ENCODE measurements at places on chromosomes 5 and 9.

DNA sequence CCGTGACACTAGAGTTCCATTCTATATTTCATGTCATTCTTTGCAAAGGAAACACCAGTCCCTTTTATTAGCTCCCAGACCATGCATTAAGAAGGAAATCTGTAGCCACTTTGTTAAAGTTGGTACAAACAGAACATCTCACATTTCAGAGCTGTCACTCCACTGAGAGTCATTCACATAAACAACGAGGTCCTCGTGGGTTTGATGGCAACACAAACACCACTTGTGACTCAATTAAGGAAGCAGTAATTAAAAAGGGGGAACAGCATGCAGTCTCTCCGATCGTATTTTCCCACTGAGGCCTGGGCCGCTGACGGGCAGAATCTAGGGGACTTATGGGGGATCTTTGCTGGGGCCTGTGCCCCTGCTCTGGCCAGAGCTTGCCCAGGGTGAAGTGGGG is 94.2 kb upstream of the ZNF618 start:
- no peak for DNase-seq

- no peak for DNase-seq
These were observed 42.6 kb downstream of the SLF1 start for GRCh38 chr5:94661086-94661485.

DNA sequence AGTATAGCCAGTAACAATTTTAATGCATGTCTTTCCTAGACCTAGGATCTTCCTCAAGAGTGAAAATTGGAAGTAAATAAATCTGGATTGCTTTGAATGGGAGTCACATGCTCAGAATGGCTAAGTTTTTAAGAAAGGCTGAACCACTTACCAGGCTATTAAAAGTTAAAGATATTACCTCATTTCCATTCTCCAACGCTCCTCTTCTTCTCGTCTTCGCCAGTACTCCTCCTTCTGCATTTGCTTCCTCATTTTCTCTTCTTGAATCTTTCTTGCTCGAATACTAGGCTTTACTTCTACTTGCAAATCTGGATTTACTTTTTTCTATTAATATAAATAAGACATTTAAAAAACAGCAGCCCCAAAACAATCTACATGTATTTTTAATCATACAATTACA is 49.6 kb downstream of the ZFR start:
- DNase-seq, result no peak

DNA sequence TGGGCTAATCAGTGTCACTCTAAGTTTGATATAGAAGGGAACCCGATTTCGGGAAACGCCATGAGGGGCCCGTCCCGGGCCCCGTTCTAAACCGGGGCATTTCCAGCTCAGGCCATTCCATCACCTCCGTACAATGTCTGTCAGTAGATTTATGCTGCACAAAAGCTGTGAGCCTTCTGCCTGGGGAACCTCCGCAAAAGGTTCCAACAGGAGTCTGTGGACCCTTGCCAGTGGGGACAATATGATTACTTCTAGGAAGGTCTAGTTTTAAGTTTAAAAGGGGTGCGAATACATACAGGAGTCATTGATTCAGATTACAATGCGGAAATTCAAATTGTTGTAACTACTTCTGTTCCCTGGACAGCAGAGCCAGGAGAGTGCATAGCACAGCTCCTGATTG is 57.6 kb downstream of the RAPGEF1 start:
- DNase-seq, result no peak

DNA sequence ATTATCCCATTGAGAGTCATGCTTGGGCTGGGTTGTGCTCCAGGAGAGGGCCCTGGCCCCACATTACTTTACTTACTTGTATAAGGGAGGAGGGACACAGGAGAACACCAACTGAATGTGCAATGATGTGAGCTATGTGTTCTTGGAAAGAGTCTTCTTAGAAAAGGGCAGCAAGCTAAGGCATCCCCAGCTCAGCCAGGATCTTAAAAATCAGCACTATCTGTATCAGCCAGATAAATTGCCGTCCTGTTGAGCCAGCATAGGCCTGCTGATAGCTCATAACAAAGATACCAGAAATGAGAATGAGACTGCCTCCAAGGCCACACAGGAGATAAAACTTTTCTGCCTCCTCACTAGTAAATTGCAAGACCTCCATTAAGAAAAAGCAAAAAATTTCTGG is 357.5 kb downstream of the CAAP1 start:
- DNase-seq, result no peak

DNA sequence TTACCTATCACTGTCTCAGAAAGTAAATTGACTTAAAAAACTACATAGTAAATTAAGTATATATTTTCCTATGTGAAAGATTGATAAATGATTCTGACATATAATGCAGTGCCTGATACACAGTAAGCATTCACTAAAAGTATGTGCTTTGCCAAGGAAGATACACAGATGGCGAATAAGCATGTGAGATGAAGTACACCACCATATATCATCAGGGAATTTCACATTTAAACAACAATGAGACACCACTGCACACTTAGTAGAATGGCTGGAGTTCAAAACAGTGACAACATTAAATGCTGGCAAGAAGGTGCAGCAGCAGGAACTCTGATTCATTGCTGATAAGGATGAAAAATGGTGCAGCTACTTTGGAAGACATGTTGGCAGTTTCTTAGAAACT is 1118.8 kb downstream of the DTWD2 start:
- no peak for DNase-seq

DNA sequence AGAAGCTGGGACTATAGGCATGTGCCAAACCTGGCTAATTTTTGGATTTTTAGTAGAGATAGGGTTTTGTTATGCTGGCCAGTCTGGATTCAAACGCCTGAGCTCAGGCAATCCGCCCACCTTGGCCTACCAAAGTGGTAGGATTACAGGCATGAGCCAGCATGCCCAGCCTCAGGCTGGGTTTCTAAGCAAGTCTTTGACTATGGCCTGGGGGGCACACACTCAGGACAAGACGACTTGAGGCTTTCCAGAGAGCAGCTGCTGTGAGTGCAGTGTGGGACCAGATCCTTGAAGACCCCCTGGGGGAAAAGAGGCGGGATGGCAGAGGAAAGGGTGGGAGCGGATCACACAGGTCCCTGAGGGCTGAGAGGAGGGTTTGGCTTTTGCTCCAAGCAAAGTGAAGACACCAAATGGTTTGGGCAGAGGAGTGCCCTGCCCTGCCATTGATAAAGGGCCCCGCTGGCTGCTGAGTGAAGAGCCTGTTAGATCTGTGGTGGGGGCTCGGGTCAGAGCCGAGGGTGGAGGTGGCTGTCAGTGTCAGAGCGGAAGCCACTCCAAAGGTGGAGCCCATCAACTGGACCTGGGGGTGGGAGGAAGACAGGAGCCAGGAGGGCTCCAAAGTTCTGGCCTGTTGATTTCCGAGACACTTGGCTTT is 46.8 kb upstream of the FUBP3 start:
- no peak for DNase-seq

DNA sequence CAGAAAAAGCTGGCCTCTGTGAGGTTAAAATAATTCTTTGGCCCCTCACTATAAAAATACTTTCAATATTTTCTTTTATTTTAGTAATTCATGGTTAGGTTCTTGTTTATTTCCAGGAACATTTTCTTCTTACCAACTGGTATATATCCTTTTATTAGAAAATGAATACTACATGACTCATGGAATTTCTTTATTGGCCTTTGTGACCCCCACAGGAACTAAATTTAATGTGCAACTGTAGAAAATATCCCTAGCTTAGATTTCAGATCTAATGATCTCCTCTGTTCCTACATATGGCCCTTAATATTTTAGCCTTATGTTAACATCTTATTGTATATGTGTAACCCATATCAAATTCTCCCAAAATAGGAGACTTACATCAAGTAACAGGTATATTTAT is 429.9 kb downstream of the NR2F1-AS1 start:
- DNase-seq, result no peak

DNA sequence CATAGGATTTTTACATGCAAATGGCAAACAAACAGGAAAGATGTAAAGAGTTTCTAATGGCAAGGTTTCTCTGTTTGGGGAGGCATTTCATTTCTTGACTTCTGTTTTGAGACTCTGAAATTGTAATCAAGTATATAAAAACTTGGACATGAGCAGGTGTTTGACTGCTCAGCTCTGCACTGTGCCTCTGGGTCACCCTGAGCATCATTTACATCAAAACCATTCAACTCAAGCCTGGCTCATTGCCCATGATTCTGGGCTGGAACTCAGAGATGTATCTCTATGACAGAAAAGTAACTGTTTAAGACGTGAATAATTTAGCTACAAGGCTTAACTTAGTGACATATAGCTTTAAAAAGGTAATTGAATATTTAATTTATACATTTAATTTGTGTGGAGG is 1402.4 kb upstream of the NUDT12 start:
- no peak for DNase-seq

DNA sequence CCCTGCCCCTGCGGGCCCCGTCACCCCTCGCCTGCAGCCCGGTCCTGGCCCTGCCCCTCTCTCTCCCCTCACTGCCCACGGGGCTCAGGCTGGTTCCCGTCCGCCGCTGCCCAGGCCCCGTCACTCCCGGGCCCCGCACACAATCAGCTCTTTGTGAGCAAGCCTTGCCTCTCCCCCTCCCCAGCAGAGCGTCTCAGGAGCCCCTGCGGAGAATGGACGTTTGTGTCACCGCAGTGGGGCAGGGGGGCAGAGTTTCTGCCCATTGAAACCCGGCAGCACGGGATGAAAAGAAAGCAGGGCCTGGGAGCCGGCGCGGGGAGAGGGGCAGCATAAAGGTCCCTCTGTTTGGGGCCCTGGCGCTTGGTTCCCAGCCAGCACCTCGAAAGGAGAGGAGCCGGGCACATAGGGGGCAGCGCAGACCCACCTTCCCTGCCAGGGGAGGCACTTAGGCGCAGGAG is 13.5 kb upstream of the NUP214 start:
- DNase-seq, result no peak

DNA sequence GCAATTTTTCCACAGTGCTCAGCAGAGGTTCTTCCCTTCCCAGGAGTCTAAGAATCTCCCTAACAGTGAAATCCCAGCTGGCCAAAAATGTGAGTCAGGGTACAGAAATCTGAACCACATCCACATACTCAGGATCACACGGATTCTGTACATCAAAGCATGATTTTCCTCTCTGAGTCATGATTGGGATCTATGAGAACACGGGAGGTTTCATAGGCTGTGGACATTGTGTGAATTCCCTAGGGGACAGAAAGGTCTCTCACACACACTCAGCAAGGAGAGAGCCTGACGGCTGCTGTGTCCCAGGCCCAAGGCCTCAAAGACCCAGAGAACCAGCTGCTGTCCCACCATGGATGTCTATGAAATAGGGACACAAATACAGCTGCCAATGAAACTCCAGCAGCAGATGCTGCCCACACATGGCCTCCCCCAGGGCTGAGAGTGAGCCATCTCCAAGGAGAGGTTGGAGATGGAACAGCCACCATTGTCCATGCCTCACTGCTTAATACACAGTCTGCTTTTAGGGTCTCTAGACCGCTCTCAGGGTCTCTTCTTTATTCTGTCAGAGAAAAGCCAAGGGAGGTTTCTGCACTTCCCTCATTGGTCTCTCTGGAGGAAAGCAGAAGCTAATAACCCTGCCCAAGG is 102.7 kb downstream of the ADAMTS12 start:
- no peak for DNase-seq

GRCh38 chr5:56688402-56688801 is 126.9 kb upstream of the MAP3K1 start:
- no peak for DNase-seq

DNA sequence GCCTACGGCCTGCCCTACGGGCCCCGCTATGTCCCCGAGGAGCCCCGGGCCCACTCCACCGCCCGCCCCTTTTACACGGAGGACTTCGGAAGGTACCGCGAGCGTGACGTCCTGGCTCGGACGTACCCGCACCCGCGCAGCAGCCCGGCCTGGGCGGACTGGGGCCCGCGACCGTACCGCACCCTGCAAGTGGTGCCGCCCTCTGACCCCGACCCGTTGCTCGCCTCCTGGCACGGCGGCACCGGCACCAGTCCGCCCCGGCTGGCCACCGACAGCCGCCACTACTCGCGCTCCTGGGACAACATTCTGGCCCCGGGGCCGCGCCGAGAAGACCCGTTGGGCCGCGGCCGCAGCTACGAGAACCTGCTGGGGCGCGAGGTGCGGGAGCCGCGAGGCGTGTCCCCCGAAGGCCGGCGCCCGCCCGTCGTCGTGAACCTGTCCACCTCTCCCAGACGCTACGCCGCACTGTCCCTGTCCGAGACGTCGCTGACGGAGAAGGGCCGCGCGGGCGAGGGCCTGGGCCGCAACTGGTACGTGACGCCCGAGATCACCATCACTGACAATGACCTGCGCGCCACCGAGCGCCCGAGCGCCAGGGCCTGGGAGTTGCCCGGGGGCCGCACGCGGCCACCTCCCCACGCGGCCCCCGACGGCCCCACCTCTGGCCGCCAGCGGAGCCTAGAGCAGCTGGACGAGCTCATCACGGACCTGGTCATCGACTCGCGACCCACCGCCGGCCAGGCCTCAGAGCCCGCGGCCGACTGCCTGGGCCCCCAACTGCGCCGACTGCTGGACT is 3.4 kb downstream of the AJM1 start:
- no peak for DNase-seq

DNA sequence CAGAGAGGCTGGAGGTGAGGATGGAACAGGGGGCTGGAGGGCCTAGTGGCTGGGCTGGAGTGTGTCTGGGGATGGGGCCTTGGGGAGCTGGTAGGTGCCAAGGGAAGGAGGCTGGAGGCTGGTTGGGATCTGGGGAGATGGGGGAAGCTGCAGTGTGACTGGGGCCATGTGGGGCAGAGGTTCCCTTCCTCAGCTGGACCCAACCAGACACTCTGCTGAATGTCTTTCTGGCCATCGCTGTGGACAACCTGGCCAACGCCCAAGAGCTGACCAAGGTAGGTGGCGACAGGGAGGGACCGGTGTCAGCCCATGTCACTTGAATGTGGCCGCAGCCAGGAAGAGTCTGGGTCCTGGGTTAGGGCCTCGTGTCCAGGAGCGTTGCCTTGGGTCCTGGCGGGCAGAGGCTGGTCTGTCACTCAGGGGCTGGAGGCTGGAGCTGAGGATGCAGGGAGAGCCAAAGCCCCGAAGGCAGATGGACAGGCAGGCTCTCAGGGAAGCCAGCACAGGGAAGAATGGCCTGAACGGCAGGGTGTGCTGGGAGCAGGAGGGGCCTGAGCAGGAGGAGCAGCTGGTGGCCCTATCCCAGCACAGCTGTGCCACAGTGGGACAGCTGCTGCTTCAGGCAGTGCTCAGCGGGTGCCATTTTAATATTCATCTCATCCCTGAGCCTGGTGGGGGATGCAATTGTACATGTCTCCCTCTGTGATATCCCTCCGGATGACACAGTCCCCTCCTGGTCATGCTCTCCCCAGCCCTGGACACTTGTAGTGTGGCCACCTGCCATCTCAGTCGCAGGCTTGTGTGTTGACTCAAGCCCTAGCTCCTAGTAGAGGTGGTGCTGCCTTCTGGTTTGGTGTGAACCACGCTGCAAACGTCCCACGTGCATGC is 132.5 kb downstream of the CACNA1B start:
- DNase-seq, result no peak

All from CD4-positive, alpha-beta T cell treated with Interleukin-4 for 1 hour (primary cell).